ENCODE measurements at places on chromosomes 4 and X.

DNA sequence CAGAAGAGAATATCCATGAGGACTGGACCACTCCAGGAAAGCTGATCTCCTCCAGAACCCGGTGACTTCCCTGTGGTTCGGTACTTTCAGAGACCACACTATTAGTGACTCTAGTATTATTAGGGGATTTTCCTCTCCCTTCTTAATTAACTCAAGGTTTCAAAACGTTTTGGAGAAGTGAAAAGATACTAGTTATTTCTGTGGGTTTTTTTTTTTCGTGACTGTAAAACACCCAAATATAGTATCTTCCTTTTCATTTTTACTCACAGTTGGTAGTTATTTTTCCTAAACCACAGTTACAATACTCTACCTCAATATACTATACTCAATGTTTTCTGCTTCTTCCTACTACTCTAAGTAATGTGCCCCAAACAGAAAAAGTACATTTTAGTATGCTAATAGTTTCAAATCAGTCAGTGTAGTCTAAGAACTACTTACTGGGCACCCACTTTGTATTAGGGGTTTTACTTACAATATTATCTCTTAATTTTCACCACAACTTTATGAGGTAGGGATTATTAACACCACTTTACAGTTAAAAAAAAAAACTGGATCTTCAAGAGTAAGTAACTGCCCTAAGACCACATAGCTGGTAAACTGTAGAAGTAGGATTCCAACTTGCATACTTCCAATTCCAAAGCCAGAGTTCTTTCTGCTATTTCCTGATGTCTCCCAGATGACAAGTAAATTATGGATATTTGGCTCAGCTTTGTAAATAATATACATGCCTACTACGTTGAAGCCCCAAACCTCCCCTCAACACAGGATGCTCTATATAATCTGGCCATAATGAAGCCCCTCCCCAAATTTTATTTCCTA is 45.0 kb downstream of the SLC9A7 start:
- no peak for DNase-seq

DNA sequence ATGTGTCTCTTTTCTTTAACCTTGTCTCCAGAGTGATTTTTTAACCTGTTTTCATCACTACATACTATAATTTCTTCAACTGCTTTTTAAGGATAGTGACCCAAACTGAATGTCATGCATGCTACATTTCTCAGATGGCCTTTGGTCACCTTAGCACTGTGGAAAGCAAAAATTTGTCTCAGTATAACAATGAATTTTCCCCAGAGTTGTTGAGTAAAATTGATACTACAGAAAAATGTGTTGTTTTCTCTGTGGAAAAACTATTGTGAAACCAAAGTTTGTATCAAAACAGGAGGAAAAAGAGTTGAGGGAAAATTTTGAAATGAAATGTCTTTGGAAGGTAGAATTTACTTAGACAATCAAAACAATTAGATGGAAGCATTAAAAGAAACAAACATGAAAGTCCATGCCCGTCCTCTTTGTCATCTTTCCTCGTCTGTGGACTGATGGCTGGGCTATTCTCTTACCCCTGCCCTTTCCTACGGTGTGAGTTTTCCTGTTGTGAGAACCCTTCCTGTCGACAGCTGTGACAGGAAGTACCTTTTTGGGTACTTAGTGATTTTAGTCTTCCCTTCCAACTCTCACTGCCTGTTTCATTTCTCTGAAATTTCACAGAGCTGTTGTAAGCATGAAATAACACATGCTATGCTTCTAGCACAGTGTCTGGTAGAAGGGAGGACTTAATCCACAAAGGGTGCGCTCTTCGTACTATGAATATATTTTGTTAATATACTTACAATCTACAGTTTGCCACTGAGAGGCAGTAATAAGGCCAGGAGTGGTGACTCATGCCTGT is 50.8 kb downstream of the LRP2BP start:
- no peak for DNase-seq

DNA sequence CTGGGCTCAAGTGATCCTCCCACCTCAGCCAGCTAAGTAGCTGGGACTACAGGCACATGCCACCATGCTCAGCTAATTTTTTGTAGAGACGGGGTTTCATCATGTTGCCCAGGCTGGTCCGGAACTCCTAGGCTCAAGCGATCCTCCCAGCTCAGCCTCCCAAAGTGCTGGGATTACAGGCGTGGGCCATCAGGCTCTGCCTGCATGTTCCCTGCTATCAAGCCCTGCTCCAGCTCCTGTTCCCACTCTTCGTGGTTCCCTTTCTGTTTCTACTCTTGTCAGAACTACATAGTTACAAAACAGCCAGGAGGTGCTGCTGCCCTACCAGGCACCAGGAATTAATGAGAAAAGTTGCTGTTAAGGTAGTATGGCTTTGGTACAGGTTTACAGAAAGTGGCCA is 8.7 kb downstream of the TIMP1 start:
- DNase-seq: no peak

- no peak for DNase-seq
Measured at GRCh38 chrX:110563282-110563681, 204.6 kb downstream of the RTL9 start.

GRCh38 chrX:118566359-118566758 is 70.7 kb downstream of the DOCK11 start:
- DNase-seq: no peak

- no peak for DNase-seq
Measured at GRCh38 chrX:8374041-8374825, 90.4 kb upstream of the VCX3B start.

DNA sequence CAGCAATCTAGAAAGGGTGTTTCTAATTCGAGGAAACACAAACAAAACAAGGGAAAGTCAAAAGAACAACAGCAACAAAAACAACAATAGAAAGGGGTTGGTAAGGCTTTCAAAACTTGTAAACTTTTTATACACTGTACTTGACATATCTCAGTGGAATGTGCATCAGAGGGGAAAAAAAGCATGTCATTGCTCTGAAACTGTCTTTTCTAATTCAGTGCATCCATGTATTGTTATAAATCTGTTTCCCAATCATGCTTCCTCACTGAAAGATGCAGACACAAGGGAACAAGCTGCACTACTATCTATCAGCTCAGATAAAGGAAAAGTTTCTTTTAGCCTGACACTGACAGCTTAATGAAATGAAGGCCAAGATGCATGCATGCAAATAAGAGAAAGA is 44.2 kb upstream of the PCDH18 start:
- no peak for DNase-seq

DNA sequence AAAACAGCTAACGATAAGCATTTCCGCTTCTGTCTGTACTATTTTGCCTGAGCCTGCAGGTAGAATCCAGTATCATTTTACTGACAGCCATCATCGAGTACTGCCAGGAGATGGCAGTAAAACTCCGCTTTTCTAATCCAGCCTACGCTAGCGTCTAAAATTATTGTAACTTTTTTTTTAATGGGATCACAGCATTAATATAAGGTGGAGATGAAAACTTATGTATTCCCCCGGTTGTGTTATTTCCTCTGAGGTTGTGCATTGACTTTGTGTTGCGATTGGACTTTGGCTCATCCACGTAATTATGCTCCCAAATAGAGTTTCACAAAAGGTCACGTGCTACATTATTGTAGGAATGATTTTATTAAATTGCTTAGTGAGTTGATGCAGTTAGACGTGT is 248.1 kb downstream of the C4orf33 start:
- no peak for DNase-seq

DNA sequence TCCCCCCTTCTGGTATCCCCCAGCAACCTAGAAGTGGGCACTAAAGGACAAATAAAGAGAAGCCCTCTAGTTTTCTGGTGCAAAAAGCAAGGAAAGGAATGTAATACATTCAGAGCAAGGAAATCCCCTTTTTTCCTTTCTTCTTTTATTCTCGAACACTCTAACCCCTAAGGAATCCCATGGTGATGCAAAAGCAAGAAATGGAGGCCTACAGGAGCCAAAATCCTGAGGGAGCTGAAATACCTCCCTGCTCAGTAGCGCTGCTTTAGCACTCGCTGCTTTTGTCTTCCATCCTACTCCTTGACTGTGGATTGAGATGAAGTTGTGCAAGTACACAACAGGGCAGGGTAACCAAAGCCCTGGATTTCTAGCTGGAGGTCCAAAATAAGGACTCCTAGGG is 251.0 kb downstream of the PRDM5 start:
- no peak for DNase-seq

DNA sequence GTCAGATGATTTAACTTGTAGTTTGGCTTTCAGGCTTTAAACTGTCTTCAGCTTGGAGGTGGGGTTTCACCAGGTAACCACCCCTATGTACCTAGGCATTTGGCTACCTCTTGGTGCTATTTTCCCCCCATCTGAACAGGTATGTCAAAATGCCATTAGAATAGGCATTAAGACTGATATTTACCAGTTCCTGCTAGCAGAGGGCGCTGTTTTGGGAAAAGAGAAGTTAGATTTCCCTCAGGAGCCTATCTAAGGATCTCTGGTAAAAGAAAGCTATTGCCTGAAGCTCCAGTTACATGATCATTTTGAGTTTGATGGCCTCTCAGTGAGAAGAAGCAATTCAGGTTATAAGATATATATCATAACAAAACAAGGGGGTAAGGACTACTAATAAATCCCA is 879.1 kb downstream of the SH3BGRL start:
- DNase-seq: no peak

DNA sequence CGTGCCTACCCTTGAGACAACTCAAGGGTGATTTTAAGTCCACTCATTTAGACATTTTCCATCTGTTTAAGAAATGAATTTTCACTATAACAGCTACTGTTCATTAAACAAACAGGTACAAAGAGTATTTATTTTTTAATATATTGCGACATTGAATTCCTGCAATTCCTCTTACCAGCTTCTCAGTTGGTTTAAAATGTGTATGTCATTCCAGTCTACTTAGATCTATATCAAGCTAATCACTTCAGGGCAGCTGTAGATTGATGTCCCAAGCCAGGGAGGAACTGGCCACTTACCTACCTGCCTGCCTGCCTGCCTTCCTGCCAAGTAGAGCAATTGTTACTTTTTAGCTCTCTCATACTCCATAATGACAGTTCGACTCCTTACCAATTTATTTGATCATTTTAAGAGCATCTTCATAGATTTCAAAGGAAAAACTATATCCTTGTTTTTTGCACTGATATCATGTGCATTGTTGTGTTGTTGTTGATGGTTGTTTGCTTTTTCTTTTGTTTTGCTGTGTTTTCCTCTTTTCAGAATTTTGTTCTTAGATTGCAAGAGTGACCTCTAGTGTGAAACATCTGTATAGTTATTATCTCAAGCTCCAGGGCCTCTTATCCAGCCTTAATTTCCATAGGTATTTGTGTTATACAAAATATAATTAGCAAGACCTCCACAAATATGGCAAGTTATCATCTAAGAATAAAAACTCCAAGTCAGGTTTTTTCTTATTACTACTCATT is 120.9 kb upstream of the NRK start:
- DNase-seq: no peak

DNA sequence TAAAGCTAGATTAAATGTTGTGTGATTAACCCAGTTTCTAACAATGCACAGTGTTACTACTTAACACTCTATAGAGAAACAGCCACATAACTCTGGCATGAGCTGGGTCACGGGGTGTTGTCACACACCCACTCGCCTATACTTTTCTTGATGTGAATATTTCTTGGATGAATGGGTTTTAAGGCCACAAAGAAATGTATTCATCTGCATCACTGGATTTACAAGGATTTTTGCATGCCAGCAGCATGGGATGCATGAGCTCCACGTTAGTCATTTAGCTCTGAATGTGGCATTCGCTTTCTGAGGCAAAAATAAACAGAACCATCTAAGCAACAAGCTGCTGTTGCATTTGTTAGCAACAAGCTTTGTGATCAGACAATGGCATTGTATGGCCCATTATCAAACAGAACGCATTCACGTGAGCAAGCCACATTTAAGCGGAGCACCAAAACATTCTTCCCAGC is 89.7 kb downstream of the LRP2BP start:
- DNase-seq: no peak

DNA sequence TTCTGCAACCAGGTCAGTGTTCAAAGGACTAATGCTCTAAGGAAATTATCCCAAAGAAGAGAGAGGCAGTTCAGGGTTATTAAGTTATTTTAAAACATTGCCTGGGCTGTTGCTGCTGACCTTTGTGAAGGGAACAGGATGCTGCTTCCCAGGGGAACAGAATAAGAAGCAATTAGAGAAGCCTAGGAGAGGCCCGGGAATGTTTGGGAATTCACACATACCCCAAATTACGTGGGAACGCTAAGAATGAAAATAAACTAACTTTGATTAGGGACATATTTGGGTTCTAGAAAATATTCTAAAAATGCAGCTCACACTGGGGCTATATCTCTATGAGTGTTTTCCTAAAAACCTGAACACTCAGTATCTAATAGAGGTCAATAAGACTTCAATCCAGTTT is 243.1 kb upstream of the FTHL17 start:
- no peak for DNase-seq

GRCh38 chr4:98908703-98909262 is 20.1 kb downstream of the EIF4E start:
- DNase-seq: no peak

- no peak for DNase-seq
Measured at GRCh38 chr4:184030036-184030435, 124.9 kb downstream of the STOX2 start.

All from tibial artery (tissue), 4 donors.